ENCODE measurements at places on chromosomes 5 and 9.

- no peak for DNase-seq
Observed at GRCh38 chr9:136029556-136029955, 65.5 kb downstream of the NACC2 start.

DNA sequence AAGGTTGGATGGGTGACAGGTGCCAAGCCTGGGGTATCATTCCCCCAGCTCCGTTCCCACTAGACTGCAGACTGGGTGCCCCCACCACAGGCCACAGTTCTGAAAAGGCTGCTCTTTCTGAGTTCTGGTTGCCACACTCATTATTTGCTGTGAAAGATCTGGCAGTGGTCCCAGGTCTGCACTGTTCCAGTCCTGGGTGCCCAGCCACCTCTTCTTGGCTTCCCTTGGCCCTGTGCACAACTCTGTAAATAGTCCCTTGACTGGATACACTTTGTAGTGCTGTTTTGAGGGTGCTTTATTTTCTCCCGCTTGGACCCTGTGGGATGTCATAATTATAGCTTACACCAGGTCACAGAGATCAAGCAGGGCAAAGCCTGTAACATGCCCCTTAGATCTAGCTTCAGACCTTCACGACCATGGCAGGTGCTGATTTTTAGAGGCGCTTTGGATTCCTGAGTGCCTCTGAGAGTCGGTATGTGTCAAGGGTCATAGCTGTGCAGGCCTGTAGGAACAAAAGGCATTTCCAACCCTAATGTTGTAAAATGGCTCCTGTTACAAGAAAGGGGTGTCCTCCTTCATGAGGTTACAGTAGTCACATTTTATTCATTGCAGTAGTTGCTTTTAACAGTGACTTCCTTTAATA lies 344.9 kb downstream of the ICE1 start:
- DNase-seq: peak; percentile 70

- DNase-seq: no peak
Observed at GRCh38 chr9:108270561-108270960, 585.2 kb downstream of the ACTL7B start.

- no peak for DNase-seq
Observed at GRCh38 chr5:147727200-147727599, 55.3 kb downstream of the JAKMIP2 start.

GRCh38 chr9:23441275-23441674 lies 384.8 kb downstream of the ELAVL2 start:
- no peak for DNase-seq

DNA sequence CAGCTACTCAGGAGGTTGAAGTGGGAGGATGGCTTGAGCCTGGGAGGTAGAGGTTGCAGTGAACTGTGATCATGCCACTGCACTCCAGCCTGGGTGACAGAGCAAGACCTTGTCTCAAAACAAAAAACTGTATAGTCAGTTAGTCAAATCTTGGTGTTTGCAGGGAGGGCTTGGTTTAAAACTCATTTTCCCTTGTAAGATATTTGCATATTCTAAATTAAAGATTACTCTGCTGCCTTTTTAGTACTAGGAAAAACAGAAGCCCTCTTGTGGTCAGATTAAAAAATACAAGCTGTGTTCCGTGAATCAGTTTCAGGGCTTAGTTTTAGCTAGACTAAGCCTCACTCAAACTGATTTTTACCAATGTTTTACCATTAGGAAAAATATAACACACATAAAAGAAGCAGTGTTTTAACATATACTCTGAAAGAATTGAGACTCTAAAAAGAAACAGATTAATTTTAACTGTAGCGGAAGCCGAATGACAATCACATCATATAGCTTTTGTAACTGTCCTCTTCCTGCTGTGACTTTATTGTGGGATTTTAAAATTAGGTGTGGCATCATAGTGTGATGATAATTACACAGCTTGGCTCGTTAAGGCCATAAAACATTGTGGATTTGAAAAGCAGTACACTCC lies 84.9 kb upstream of the BASP1 start:
- peak; percentile 75 for DNase-seq

DNA sequence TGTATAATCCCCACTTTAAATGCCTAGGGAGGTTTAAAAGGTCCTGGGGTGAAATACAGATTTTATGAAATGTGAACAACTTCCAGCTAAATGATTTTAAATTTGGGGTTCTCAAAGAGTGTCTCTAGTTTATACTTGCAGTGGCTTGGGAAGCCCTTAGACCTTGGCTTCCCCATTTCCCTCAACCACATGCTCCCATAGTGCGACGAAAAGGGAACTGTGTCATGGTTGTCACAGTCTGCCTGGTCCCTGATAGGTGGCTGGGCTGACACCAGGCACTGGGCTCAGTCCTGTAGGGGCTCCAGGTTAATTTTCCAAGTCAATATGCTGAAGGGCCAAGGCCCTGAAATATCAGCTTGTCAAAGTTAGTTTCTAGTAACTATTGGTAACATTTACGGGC lies 10.4 kb upstream of the CXCL14 start:
- no peak for DNase-seq

DNA sequence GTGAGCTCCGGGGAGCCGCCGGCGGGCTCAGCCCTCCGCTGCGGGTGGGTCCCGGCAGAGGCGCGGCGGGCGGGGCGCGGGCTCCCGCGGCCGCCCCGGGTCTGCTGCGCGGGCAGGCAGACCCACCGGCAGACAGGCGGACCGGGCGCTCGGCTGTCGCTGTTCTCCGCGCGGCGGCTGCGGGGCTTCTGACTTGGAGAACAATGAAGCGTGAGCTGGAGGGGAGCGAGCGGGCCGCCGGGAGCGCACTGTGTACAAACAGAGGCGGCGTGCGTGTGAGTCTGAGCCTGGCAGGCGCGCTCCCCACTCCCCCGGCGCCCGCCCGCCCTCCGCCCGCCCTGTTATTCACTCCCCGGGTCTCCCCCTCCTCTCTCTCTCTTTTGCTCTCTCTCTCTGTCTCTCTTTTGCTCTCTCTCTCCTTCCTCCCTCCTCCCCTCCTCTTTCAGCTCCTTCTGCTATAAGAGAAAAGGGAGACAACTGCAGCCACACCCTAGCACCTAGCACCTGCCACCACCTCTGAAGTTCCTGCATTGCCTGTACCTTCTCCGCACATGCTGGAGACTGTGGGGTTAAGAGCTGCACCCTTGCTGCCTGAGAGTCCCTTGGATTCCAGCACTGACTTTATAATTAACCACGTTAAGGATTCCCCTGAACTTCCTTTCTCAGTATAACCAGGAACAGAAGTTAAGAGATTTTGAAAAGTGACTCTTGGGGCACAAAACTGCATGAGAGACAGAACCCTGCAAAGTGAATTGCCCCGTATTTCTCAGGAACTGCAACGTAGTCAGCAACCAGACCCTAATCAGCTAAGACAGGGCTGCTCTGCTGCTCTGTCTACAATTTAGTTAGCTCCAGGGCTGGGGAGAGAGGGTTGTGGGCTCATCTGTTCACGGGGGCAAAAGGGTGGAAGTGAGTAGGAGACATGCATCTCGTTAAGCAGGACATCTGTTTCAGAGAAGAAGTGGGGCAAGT lies at the start of gene EDIL3:
TSS of gene EDIL3 (minus strand) at position 277 of the 972 bp plus-strand sequence. CDS start 506 bp downstream, outside the sequence.
- peak; percentile 18 for DNase-seq

GRCh38 chr5:173411791-173412555 lies 83.8 kb upstream of the STC2 start:
- no peak for DNase-seq

DNA sequence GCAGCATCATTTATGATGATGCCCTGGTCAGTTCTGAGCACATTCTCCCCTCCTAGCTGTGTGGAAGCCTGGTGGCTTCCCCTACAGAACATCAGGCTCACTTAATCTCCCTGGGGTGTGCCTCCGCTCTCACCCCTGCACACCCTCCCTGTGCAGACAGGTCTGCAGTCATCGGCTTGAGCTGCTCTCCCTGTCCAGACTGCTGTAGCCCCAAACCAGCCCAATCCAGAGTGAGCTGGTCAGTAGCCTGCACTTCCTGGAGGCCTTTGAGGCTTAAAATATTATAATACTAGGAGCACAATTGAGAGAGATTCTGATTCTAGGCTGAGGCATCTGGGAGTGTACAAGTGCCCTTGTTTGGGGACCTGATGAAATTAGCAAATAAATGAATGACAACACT lies 60.2 kb downstream of the PPARGC1B start:
- DNase-seq: no peak

GRCh38 chr5:156914371-156914737 lies 48.7 kb downstream of the TIMD4 start:
- no peak for DNase-seq

GRCh38 chr9:34796924-34797323 lies 87.0 kb upstream of the CCL21 start:
- DNase-seq: no peak

- DNase-seq: no peak
Observed at GRCh38 chr5:72189146-72189545, 81.9 kb downstream of the MAP1B start.

GRCh38 chr9:88932766-88933165 lies 58.5 kb upstream of the S1PR3 start:
- peak; percentile 40 for DNase-seq

DNA sequence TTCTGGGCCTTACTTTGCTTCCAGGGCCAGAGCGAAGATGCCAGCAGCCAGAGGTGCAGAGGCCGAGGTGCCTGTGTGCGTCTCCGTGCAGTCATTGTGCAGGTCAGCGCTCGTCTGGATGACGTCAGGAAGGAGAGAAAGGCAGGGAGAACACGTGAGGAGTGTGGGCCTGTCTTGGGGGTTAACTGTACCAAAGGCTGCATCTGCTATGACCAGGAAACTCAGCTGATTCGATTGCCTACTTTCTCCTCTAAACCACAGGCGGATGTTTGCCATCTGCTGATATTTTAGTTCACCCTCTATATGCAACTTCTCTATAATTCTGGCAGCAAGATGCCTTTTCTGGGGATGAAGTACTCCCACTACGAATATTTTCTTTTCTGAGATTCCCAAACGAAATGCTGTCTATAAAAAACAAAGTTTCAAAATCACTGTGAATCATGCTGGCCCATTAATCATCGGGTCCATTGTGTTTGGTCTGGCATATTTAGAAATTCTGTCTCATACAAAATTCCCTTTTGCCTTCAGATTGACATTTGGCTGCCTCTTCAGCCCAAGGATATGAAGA lies 24.8 kb downstream of the PCSK1 start:
- DNase-seq: no peak

- no peak for DNase-seq
Observed at GRCh38 chr9:125447202-125447802, 185.7 kb downstream of the GAPVD1 start.

DNA sequence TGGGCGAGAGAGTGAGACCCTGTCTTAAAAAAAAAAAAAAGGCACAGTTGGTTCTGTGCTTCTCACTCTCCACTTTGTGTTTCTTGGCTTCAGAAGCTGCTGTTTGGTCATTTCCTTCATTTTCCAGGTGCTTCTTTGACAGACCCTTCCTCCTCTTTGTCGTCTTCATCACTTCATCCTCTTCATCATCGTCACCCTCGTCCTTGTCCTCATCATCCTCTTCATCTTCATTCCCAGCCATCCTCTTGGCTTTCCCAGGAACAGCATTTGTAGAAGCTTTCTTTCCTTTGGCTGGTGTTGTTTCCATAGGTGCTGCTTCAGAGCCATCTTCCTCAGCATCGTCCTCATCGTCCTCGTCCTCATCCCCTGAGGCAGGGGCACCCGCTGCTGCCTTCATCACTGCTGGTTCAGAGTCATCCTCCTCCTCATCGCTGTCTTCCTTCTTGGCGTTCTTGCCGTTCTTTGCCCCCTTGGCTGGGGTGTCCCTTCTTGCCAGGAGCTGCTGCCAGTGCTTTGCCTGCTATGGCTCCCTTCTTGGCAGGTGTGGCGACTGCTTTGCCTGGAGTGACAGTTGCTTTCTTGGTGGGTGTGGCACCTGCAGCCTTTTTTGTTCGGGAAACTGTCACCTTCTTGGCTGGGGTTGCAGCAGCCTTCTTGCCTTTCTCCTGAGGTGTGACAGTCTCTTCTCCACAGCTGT lies 7.1 kb downstream of the RABL6 start:
- DNase-seq: no peak

- no peak for DNase-seq
Observed at GRCh38 chr5:170216257-170216864, 16.4 kb upstream of the C5orf58 start.

GRCh38 chr5:167264348-167264747 lies 1027.1 kb upstream of the WWC1 start:
- DNase-seq: no peak

DNA sequence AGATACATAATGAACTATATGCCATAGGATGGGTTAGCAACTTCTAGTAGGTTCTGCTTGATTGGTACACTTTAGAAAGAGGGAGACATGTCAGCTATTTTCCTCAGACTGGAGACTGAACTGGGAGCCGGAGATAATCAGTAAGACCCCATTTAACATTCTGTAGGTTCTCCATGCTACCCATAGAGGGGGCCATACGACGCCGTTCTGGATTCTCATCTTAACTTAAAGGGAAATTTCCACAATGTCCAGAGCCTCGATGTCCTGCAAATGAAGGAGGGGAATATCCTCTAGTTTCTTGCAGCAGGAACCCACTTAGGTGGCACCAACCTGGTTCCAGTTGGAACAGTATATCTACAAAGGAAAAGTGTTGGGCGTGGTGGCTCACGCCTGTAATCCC lies 22.3 kb upstream of the NPM1 start:
- DNase-seq: no peak

GRCh38 chr5:95957561-95958203 lies 4.0 kb downstream of the ELL2 start:
- no peak for DNase-seq

GRCh38 chr5:143312822-143313221 lies 90.7 kb downstream of the NR3C1 start:
- no peak for DNase-seq

All from NCI-H2081 (cell line).